NCI-H460 (cell line): ENCODE measurements at places on chromosomes 3 and 15.
A peak's percentile ranks its signal among the peaks of the same experiment; 100 is the strongest.

DNA sequence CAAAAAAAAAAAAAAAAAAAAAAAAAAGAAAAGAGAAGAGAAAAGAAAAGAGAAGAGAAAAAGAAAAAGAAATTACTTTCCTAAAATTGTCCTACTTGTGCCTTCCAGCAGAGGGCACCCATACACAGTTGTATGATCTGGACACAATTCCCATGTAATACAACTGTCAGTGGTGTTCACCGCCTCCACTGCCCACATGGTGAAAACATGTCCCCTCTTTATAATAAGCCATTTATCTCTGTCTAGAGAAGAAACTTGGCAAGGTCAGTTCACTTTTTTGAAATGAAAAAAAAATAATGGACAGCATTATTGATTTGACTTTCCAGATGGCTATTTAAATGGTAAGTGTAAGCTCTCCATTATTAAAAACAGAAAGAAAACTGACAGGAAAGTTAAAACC is 459.4 kb downstream of the GBE1 start:
- DNase-seq: peak; percentile 30

GRCh38 chr15:42158941-42159340 is 2.5 kb upstream of the PLA2G4F start:
- DNase-seq: no peak

DNA sequence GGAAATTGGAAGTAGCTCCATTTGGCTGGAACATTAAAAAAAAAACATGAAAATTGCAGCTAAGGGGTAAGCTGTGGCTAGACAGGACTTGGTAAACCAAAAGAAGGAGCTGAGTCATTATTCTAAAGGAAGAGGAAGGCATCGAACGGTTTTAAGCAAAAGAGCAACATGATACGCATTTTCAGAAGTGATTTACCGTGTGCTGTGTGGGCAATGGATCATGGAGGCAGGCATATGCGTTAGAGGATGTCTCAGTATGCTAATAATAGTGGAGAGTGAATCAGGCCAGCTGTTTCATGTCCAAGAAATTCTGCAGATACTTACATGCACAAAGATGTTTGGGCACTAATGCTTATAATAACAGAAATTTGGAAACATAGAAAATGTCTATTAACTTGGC is 409.1 kb upstream of the ATP11B start:
- DNase-seq: no peak

DNA sequence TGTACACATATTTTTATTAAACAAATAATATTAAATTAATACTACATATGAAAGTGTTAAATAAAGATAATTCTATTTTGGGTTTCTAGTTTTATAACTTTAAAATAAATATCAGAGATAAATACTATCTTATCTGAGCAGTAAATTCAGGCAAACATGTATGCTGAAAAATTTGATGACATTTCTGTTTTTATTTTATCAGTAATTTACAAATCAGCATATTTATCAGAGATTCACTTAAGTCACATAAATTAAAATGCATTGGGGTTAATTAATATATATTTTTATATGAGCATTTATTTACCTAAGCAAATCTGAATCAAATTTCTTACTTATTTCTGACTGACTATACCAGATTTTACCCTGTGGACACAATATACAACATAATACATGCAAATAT is 1499.8 kb downstream of the OTOL1 start:
- DNase-seq: no peak

DNA sequence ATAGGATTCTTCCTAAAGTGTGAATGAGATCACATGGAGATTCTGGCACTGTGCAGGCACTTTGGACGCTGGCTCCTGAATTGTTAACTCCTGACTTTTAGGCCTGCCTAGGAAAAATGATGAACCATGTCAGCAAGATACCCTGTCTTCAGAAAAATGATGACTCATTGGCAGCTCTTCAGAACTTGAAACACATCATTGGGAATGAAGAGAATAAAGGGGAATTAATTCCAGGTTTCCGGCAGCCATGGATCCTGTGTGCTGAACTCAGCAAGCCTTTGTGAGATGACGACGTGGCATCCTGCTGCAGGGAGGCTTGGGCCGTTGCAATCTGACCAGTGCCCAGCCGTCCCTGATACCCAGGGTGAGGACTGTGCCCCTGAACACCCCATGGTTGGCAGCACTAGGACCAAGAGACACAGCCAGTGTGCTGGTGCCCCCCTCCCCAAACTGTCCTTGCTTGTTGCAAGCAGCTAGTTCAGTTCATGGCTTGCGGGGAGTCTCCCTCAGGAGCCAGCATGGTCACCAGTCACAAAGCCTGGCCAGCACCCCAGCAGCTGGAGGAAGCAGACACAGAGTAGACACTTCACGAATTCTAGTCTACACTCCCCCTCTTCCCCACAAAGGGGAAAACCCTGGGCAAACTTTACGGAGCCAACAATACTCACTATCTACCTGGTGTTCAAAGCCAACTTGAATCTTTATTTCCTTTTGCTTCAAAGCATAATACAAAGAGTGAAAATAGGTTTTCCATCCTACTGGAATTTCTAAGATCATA is 7.8 kb upstream of the LIPC start:
- no peak for DNase-seq

- DNase-seq: no peak
These were observed 191.8 kb upstream of the RASGRP1 start for GRCh38 chr15:38756441-38756840.
